Karpas-422 (cell line): ENCODE measurements at places on chromosomes 5 and 9. TPM values are rescaled to one million over a fixed set of nuclear protein-coding genes. Genes with fewer than 3 reads are reported as not detected.

Gene SIT1
- total RNA-seq: 97.6 and 117 TPM in 2 replicates

Gene FAM221B
- not detected in 2 replicates for total RNA-seq

Gene XPA
- total RNA-seq: 22.2 and 28.8 TPM in 2 replicates

Gene PLGRKT
- total RNA-seq: 18.7 and 53.1 TPM in 2 replicates

Gene ENTREP1
- total RNA-seq: not detected in 2 replicates

Gene SLC6A18
- not detected in 2 replicates for total RNA-seq

Gene RICTOR
- total RNA-seq: 24.5 and 42.7 TPM in 2 replicates

Gene ANXA2R
- 9.0 and 15.3 TPM in 2 replicates for total RNA-seq

Gene PCDHB3
- total RNA-seq: not detected in 2 replicates

DNA sequence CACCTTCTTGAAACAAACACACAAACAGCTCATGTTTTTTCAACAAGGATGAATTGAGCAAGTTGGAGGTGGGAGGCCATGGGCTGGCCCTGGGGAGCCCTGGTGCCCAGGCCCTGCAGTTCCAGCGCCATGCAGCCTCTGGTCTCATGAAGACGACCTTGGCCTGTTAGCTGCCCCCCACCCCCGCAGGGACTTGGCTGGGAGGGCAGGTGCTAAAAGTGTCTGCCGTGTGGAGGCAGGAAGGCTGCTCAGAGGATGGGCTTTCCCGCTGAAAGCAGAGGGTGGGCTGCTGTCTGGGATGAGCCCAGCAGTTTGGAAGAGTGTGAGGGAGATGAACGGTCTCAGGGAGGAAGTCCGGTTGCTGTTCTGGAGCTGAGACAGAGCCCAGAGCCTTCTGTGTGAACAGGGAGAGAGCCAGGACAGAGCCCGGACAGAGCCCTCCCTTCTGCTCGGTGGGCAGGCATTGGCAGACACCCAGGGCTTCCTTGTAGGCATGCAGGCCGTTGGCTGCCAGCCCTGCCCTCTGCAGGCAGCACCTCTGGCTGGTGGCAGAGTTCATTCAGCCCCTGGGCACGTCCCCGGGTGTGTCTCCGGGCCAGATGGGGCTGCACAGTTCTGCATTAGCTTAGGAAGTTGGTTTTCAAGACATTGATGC lies 18.7 kb downstream of the ROPN1L start:
- no peak for DNase-seq
- H3K27ac ChIP-seq: no peak overlapping the region
- H3K4me1 ChIP-seq: no peaks in the 10 kb centered on the region

DNA sequence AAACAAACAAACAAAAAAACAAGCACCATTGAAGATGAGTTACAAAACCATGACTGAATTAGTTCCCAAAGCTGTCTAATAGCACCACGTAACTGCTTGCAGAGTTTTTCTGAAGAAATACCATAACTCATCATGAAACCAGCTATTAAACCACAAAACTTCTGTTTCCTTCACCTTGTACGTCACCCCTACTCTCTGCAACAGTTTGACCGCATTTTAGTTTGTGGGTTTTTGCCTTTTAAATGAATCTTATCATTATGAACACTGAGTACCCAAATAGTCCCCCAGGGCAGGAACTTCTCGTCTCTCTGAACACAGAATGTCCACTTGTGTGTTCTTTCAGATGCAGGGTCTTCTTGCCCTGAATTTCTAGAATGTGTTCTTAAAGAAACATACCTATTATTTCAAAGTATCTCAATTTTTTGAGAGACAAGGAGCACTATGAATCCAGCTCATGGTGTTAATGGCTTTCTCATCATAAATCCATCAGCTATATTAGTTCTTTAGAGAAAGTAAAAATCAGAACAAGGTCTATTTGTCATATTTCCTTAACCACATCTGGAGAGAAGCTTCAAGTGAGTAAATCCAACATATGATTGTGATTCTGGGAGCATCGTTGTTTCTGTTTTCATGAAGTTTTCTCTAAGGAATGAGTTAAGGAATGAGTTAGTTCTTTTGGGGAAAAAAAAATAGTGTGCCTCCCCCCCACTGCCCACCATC lies 210.6 kb downstream of the AUH start:
- no peak for DNase-seq
- no peak overlapping the region for H3K27ac ChIP-seq
- no peak overlapping the region for H3K4me3 ChIP-seq
- H3K36me3 ChIP-seq: no peaks in the 10 kb centered on the region
- 0 out of 2 replicates have a peak, but pooled peaks cover 2% of the 10 kb centered on the region for H3K4me1 ChIP-seq

- no peaks in the 10 kb centered on the region for H3K27me3 ChIP-seq
- no peaks in the 10 kb centered on the region for H3K36me3 ChIP-seq
- H3K27ac ChIP-seq: no peak overlapping the region
- peaks cover 7% of the 10 kb centered on the region for H3K4me1 ChIP-seq
Measured at GRCh38 chr9:126558051-126558665, 55.6 kb upstream of the LMX1B start.

DNA sequence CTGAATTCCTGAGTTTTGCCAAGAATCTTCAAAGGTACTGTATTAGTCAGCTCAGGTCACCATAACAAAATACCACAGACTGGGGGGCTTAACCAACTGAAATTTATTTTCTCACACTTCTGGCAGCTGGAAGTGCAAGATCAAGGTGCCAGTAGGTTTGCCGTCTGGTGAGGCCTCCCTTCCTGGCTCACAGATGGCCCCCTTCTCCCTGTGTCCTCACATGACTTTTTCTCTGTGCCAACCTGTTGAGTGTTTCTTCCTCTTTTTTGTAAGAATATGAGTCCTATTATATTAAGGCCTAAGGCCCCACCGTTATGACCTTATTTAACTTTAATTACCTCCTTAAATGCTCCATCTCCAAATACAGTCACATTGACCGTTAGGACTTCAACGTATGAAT lies 156.1 kb upstream of the KIF2A start:
- H3K4me3 ChIP-seq: no peak overlapping the region
- no peak overlapping the region for H3K27ac ChIP-seq
- H3K27me3 ChIP-seq: no peaks in the 10 kb centered on the region
- no peak for DNase-seq
- H3K36me3 ChIP-seq: no peaks in the 10 kb centered on the region
- no peaks in the 10 kb centered on the region for H3K4me1 ChIP-seq

- no peaks in the 10 kb centered on the region for H3K27me3 ChIP-seq
- no peak overlapping the region for H3K27ac ChIP-seq
- no peak for DNase-seq
- H3K4me1 ChIP-seq: peaks cover 5% of the 10 kb centered on the region
Measured at GRCh38 chr5:65059681-65060598, 291.2 kb downstream of the CWC27 start.

DNA sequence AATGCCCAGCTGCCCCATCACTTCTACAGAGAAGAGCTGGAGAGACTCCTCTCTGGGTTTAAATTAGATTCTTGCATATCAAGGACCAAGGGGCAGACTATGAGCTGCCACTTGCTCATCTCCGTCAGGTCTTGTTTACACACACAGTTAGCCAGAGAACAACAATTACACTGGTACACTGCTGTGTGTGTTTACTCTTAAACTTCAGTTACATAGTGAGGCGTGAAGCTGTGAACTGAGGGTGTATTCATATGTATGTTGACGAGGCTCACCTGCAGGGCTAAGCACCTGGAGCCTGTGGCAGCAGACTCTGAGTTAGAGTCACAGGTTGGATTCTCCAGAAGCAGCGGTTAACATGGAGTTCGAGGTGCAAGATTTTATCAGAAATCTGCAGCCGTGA lies 155.4 kb upstream of the ANKH start:
- H3K27me3 ChIP-seq: no peaks in the 10 kb centered on the region
- no peak overlapping the region for H3K27ac ChIP-seq
- H3K4me1 ChIP-seq: no peaks in the 10 kb centered on the region
- DNase-seq: no peak
- no peaks in the 10 kb centered on the region for H3K36me3 ChIP-seq

- DNase-seq: no peak
- H3K36me3 ChIP-seq: no peaks in the 10 kb centered on the region
- H3K4me1 ChIP-seq: peaks cover 9% of the 10 kb centered on the region
- no peaks in the 10 kb centered on the region for H3K27me3 ChIP-seq
- no peak overlapping the region for H3K27ac ChIP-seq
Measured at GRCh38 chr9:88976890-88977257, 14.4 kb upstream of the S1PR3 start.

- H3K4me3 ChIP-seq: no peak overlapping the region
- no peak for DNase-seq
- no peak overlapping the region for H3K27ac ChIP-seq
- H3K27me3 ChIP-seq: no peaks in the 10 kb centered on the region
- H3K36me3 ChIP-seq: no peaks in the 10 kb centered on the region
- H3K4me1 ChIP-seq: peaks cover 4% of the 10 kb centered on the region
Measured at GRCh38 chr5:129511291-129511690, 51.2 kb downstream of the ADAMTS19 start.

DNA sequence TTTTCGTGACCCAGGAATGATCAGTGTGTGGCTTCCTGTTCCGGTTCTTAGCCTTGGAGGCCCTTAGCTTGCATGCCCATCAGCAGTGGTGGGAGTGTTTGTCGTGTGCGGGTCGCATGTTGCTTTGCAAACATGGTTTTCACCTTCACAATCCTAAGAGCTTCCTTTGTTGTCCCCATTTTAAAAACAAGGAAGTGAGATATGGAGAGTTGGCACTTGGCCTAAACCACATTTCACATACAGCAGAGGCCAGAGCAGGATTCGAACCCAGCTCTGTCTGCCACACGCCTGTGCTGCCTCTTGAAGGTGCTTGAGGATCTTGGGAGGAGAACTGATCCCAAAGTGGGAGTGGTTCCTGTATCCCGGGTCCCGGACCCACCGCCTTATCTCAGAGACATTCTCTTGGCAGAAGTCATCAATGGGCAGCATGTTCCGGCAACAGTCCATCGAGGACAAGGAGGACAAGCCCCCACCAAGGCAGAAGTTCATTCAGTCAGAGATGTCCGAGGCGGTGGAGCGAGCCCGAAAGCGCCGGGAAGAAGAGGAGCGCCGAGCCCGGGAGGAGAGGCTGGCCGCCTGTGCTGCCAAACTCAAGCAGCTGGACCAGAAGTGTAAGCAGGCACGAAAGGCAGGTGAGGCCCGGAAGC lies 38.2 kb upstream of the POMT1 start:
- H3K4me1 ChIP-seq: no peaks in the 10 kb centered on the region
- H3K27me3 ChIP-seq: no peaks in the 10 kb centered on the region
- H3K36me3 ChIP-seq: peaks cover 63% of the 10 kb centered on the region
- no peak for DNase-seq
- no peak overlapping the region for H3K27ac ChIP-seq
- no peak overlapping the region for H3K4me3 ChIP-seq

- no peak overlapping the region for H3K4me3 ChIP-seq
- H3K36me3 ChIP-seq: no peaks in the 10 kb centered on the region
- no peak for DNase-seq
- no peaks in the 10 kb centered on the region for H3K27me3 ChIP-seq
Measured at GRCh38 chr5:42120070-42120469, 195.0 kb downstream of the FBXO4 start.

DNA sequence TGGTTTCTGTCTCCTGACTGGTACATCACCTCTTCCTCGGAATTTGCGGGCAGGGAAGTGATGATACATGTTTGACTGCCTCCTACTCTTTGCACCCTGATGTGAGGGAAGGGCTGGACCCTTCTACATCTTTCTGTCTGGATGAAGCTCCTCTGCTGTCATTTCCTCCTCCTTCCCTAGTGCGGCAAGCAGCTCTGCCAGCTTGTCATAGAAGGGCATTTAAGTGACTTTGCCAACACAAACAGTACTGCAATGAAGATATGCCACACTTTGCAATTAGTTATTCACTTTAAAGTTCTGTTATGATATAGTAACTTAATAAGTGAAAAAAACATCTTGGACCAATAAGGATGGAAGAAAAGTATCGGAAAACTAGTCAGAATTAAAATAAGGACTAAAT lies 48.5 kb upstream of the ABL1 start:
- no peaks in the 10 kb centered on the region for H3K36me3 ChIP-seq
- DNase-seq: no peak
- H3K27ac ChIP-seq: no peak overlapping the region

- H3K27ac ChIP-seq: no peak overlapping the region
- no peak overlapping the region for H3K4me3 ChIP-seq
- H3K36me3 ChIP-seq: peaks cover 21% of the 10 kb centered on the region
Measured at GRCh38 chr9:127793093-127793708, 7.4 kb downstream of the CDK9 start.

DNA sequence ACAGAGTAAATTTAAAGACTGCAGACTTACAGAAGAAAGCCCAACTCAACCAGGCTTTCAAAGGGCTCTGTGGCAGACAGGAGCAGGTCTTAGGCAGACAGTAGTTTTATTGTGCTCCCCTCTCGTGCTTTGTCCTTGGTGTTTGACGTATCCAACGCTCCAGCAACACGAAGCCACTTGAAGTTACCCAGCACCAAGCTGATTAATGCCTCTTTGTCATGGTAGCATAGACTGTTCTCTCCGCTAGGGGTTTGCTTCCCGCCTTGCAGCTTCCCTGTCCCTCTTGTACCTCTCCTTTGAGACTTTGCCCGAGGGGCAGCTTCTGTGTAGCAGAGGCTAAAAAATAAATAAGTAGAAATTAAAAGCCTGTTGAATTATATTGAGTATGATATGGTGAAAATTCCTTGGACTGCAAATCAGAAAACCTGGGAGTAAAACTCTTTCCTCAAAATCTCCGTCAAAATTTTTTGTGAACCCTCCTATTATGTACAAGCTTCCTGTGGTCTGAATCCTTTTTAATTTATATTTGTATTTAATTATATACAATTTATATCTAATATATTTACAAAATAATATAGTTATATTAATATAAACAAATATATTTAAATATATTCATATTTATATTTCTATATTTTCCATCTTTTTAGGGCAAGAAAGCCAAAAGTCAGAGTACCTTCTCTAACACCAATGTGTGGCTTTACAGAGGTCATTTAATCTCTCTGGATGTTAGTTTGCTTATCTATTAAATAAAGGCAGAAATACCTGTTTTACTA lies 405.4 kb downstream of the DMAC1 start:
- no peak overlapping the region for H3K27ac ChIP-seq
- no peaks in the 10 kb centered on the region for H3K36me3 ChIP-seq
- H3K4me1 ChIP-seq: no peaks in the 10 kb centered on the region
- no peak for DNase-seq

DNA sequence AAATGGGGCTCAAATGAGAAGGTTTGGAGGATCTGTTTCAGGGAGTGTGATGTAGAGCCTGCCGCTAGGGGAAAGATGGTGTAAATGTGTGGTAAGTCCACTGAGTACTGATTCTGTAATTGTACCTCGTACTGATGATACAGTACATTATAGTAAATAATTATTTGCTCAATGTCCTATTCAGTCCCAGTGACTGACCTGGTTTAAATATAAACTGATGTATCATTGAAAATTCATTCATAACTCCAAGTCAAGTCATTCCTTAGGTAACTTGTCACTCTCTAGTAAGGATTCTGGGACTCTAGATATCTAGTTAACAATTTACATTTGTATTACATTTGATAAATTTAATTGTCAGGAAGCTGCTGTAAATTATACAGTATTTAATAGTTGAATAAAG lies 667.3 kb downstream of the DTWD2 start:
- no peak overlapping the region for H3K4me3 ChIP-seq
- H3K27me3 ChIP-seq: no peaks in the 10 kb centered on the region
- H3K4me1 ChIP-seq: no peaks in the 10 kb centered on the region
- no peaks in the 10 kb centered on the region for H3K36me3 ChIP-seq
- H3K27ac ChIP-seq: no peak overlapping the region
- DNase-seq: no peak

GRCh38 chr5:33153372-33153771 lies 287.4 kb upstream of the TARS1 start:
- H3K27me3 ChIP-seq: no peaks in the 10 kb centered on the region
- H3K27ac ChIP-seq: no peak overlapping the region
- DNase-seq: no peak
- H3K4me3 ChIP-seq: no peak overlapping the region

- no peaks in the 10 kb centered on the region for H3K27me3 ChIP-seq
- H3K4me1 ChIP-seq: no peaks in the 10 kb centered on the region
- no peak overlapping the region for H3K4me3 ChIP-seq
- H3K27ac ChIP-seq: no peak overlapping the region
- no peaks in the 10 kb centered on the region for H3K36me3 ChIP-seq
- no peak for DNase-seq
Measured at GRCh38 chr5:79297661-79298060, 61.7 kb downstream of the JMY start.
